Naive thymus-derived CD4-positive, alpha-beta T cell (primary cell): ENCODE measurements at places on chromosomes 16 and 17. TPM values are rescaled to one million over a fixed set of nuclear protein-coding genes. Genes with fewer than 3 reads are reported as not detected.

- DNase-seq = no peak
Observed at GRCh38 chr16:79210607-79211006, 389.9 kb downstream of the MAF start.

- no peak for DNase-seq
Observed at GRCh38 chr16:7990626-7991260, 599.6 kb downstream of the TMEM114 start.

DNA sequence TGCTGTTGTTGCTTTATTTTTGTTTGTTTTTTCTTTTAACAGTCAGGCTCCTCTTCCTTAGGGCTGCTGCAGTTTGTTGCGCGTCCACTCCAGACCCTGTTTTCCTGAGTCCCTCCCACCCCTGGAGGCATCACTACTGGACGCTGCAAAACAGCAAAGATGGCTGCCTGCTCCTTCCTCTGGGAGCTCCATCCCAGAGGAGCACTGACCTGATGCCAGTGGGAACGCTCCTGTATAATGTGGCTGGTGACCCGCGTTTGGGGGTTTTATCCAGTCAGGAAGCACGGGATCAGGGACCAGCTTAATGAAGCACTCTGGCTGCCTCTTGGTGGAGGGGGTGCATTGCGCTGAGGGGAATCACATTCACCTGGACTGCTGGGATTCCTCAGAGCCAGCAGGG, 1005.6 kb downstream of the CDH8 start:
- no peak for DNase-seq

DNA sequence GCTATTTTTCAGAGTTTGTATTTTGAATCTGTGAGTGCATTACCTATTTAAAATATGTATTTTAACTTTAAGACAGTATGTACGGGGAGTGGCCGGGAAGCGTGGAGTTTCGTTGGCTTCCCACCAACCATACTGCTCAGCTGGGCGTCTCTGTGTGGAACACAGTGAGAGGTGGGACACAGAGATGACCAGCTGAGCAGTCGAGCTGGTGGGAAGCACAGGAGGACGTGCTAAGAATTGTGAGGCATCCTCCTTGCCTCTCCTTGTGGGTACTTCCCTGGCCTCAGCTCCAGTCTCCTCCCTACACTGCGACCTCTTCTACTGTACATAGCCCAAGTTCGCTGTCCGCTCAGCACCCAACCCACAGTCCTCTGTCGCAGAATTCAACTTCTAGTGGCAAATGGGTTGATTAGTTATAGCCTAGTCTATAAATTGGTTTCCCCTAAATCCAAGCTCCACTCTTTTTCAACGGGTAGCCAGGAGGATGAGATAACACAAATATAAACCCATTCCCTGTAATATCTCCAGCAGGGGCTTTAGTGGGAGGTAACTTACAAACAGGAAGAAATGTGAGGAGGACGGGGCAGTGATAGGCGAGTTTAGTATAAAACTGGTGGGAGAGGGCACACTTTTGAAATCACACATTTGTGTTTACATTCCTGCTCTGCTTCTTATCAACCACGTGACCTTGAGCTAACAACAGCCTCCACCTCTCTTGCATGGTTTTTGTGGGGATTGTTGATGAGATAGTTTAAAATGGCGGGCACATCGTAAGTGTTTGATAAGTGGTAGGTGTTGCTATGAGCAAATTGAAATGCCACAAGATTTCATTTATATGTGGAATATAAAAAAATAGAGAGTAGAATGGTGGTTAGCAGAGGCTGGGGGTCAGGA, 211.9 kb upstream of the HS3ST3A1 start:
- DNase-seq = no peak

DNA sequence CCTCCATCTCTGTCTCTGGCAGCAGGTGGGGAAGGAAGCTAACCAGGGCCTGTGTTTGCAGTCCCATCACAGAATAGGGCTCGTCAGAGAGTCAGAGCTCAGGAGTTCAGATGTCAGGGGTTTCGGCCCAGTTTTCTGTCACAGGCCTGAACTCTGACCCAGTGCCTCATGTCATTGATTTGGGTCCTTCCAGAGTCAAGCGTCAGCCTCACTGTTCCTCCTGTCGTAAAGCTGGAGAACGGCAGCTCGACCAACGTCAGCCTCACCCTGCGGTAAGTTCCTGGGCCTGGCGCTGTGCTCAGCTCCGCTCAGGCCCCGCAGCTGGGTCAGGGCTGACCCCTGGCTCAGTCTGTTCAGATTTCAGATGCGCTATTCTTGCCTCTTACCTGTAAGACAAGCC, 10.7 kb downstream of the CTNS start:
- DNase-seq = no peak

GRCh38 chr16:79844603-79845002, 244.1 kb upstream of the MAF start:
- DNase-seq = no peak

- DNase-seq = no peak
Observed at GRCh38 chr17:61057257-61057656, 342.4 kb upstream of the TBX2 start.

GRCh38 chr17:40366076-40366860, 1.7 kb upstream of the GJD3 start:
- DNase-seq = no peak

GRCh38 chr17:71024172-71024571, 854.8 kb downstream of the KCNJ2 start:
- no peak for DNase-seq

- DNase-seq = no peak
Observed at GRCh38 chr17:81093619-81094508, 58.9 kb downstream of the BAIAP2 start.

- no peak for DNase-seq
Observed at GRCh38 chr17:3695129-3695722, 729 bp downstream of the P2RX5 start.

GRCh38 chr17:19464031-19465026, 53.3 kb downstream of the RNF112 start:
- DNase-seq = no peak

DNA sequence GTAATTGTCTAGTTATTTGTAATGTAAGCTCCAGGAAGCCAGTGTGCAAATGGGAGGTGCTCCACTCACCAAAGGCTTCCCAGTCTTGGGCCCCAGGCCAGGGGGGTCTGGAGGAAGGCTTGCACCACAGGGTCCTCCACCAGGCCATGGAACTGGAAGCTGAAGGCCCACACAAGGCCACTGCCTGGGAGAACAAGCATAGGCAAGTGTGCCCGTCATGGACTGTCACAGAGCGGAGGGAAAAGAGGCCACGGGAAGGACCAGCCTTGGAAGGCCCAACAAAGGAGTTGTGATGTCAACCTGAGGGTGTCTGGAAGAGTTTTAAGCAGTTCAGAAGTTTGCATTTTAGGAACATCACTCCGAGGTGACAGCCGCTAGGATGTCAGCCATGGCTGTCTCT, 3.0 kb upstream of the SRRM2 start:
- DNase-seq = no peak

Gene TUBB3
- polyA plus RNA-seq = 0.22 TPM

Gene CACNB1
- polyA plus RNA-seq = 1.9 TPM

Gene TMEM235
- polyA plus RNA-seq = not detected

Gene HOXB5
- polyA plus RNA-seq = not detected

Gene MYLK3
- not detected for polyA plus RNA-seq

Gene ARHGDIG
- not detected for polyA plus RNA-seq

Gene EXOC3L1
- polyA plus RNA-seq = not detected

Gene ELMO3
- not detected for polyA plus RNA-seq

Gene WNT3
- not detected for polyA plus RNA-seq

Gene CYGB
- polyA plus RNA-seq = 0.35 TPM
